Activated CD4-positive, alpha-beta T cell treated with anti-CD3 and anti-CD28 coated beads for 24 hours (primary cell): ENCODE measurements at places on chromosomes 5 and 9.

DNA sequence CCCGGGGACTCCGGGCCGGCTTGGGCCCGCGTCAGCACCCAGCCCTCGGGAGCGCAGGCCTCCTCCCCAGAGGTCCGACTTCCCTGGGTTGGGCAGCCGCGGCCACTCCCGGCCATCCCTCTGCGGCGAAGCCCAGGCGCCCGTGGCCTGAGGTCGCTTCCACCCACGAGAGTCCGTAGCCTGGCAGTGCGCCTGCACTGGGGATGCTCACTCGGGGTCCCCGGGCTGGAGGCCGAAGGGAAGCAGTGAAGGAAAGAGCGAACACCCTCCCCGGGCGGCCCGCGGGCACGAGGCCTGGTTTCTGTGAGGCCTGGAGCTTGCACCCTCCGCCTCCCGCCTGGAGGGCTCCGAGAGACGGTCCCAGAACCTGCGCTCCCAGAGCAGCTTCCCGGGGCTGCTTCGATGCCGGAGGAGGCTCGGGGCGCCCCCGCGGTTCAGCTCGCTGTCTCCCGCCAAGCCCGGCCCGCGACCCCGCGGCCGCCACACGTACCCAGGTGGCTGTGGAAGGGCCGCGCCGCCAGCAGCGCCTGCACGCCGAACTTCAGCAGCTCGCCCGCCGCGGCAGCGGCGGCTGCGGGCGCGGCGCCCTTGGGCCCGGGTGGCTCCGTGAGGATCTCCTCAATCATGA lies 607 bp downstream of the BARX1 start:
- DNase-seq = no peak

DNA sequence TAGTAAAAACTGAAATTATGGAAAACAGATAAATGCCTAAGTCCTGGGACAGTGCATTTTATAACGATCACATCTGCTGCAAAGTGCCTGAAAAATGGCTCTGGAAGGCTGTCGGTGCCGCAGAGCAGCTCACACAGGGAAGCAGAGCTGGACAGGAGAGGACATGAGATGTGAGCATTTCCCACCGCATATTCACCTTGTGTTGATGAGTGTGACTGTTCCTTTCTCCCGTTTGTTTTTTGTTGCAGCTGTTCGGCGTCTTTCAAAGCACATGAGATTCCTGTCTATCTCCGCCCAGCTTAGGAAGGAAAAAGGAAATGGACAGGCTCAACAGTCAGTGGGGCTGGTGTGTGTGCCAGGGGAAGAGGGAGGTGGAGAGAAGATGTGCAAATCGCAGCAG lies 164.9 kb upstream of the SEMA6A start:
- no peak for DNase-seq

GRCh38 chr9:90100014-90100413 lies 495.2 kb downstream of the GADD45G start:
- no peak for DNase-seq

DNA sequence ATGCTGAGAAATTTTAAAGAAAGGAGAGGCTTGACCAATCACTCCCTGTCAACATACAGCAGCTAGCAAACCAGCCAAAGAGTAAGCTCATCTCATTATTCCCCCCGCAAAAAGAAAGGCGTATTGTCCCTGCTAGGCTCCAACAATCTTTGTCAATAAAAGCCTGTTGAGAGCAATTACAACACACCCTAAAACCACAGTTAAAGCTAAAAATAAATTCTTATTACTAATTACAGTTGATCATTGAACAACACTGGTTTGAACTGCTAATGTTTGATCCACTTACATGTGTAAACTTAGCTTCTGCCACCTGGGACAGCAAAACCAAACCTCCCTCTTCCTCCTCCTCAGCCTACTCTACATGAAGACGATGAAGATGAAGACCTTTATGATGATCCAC lies 151.2 kb downstream of the TSSK1B start:
- no peak for DNase-seq

DNA sequence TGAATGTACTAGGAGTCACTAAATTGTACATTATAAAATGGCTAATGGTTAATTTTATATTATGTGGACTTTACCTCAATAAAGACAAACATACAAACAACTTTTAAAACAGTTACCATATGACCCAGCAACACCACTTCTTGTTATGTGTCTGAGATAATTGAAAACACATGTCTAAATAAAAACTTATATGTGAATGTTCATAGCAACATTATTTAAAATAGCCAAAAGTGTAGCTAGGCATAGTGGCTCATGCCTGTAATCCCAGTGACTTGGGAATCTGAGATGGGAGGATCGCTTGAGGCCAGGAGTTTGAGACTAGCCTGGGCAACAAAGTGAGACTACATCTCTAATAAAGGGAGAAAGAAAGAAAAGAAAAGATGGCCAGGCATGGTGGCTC lies 22.9 kb downstream of the SLC35A4 start:
- no peak for DNase-seq

GRCh38 chr5:56522960-56523359 lies 289.8 kb upstream of the ANKRD55 start:
- no peak for DNase-seq

DNA sequence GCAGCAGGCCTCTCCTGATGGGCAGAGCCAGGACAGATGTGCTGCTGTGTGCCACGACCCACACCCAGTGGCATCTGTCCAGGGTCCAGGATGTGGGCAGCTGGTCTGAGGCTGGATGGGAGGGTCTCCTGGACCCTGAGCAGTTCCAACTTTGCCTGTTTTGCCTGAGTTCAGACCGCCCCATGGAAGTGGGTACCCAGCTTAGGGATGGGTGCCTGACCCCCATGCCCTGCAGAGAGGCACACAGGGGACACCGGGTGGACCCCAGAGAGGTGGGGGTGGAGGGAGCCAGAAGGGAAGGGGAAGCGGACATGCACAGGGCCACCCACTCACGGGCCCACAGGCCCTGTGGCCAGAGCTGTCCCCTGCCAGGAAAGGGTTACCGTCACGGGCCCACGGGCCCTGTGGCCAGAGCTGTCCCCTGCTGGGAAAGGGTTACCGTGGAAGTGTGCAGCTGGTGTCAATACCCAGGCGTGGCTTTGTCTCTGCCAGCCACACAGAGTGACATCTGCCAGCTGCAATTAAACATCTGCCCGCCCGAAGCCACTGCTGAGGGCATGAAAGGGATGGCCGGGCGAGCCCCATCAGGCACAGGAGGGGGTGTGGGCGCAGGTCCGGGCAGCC lies 50.0 kb downstream of the NACC2 start:
- DNase-seq = no peak

- DNase-seq = no peak
These were observed 928 bp downstream of the HACD4 start for GRCh38 chr9:21030389-21031035.

GRCh38 chr9:92669527-92669889 lies 423 bp downstream of the IPPK start:
- no peak for DNase-seq

DNA sequence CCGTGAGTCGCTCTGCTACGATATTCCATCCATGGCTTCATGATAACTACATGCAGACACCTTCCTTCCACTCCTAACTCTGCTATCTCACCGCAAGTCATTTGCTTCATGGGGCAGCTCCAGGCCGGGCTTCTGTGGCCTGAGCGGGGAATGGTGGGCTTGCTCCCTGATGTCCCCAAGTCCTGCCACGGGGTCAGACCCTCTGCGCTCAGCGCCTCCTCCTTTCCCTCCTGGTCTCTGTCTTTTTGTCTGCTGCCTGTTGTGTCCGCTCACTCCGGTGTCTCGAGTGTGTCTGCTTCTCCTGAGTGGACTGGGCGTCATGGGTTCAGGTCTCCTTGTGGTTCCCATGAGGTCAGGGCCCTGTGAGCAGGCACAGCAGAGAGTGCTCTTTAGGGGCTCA lies 139.6 kb downstream of the CACNA1B start:
- no peak for DNase-seq

DNA sequence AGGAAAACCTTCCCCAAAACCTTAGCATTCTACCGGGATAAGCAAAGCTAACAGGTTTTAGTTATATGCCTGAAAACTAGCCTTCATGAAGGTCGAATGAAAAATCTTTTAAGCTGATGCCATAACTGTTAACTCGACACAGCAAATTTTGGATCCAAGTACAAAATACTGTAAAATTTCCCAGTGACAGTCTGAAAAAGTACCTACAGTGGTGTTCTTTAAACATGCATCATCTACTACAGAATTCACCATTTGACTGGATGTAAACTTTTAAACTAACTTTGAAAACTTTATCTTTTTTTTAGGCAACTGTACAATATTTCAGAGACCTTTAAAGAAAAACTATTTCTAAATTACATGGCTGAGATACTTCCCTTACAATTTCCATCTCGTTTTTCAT lies 791 bp downstream of the RAPGEF6 start:
- DNase-seq = no peak

DNA sequence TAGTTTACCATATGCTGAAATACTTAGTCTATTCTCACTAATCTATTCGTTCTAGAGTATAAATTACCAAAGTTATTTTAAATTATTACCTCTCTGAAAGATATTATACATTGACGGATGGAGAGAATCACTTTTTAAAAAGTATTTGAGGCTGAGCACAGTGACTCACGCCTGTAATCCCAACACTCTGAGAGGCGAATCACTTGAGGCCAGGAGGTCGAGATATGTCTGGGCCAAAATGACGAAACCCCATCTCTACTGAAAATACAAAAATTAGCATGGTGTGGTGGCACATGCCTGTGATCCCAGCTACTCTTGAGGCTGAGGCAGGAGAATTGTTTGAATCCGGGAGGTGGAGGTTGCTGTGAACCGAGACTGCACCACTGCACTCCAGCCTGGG lies 64.0 kb upstream of the SPATA31C2 start:
- no peak for DNase-seq

DNA sequence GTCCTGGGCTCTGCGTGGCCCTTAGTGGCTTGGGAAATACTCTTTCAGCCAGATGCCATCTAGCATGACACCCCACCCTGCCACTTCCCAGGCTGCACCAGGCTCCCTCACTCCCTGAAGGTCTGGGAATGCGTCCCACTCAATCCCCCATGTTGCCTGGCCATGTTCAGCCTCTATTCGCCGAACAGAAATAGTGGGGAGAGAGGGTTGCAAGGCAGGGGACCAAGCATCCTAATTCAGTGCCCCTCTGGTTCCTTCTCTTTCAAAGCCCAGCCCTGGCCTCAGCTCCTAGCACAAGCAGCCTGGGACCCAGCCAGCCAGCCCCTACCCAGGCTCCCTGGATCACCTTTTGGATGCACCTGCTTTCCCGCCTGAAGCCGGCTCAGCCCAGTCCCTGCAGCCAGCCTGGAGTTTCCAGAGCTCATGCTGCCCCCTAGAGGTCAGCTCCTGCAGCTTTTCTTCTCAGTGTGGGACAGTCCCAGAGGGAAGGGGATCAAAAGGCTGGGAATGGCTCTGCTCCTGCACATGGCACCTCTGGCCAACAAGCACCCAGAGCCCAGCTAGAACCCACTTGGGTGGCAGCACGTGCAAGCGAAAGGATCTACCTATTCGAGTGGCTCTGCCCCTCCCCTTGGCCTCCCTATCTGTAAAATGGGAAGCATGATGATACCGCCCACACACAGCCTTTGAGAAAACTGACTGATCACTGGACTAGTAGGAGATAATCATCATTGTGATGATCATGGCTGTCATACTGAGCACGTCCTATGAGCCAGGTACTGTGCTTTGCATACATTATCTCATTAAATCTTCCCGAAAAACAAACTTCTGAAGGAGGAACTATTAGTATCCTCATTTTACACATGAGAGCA lies 48.7 kb upstream of the C5orf58 start:
- DNase-seq = no peak

GRCh38 chr5:74865256-74865803 lies 857 bp downstream of the FAM169A start:
- no peak for DNase-seq

DNA sequence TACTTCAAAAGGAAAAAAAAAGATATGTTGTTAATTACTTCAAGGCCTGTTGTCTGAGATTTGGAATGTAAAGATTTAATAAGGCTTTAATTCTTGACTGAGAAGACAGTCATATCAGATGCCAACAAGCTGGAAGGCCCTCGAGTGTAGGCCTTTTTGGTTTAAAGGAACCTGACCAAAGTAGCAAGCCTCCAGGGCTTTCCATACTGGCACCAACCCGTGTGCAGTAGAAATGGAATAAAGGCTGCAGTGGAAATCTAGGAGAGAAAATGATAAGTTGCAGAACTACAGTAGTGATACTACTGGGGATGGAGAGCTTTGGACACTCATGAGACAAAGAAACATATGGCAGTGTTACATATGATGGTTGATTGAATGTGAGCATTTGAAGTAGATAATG lies 358.0 kb downstream of the TAF11L14 start:
- no peak for DNase-seq

GRCh38 chr9:121301881-121302286 lies 33.9 kb downstream of the GSN start:
- DNase-seq = no peak

DNA sequence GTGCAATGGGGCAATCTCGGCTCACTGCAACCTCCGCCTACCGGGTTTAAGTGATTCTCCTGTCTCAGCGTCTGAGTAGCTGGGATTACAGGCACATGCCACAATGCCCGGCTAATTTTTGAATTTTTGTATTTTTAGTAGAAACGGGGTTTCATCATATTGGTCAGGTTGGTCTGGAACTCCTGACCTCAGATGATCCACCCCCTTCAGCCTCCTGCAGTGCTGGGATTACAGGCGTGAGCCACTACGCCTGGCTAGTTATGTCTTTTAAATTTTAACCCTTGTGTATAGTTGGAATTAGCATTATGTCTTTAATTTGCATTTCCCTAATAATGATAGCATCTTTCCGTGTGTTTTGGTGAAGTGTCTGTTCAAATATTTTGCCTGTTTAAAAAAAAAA lies 11.5 kb downstream of the GPBP1 start:
- no peak for DNase-seq

DNA sequence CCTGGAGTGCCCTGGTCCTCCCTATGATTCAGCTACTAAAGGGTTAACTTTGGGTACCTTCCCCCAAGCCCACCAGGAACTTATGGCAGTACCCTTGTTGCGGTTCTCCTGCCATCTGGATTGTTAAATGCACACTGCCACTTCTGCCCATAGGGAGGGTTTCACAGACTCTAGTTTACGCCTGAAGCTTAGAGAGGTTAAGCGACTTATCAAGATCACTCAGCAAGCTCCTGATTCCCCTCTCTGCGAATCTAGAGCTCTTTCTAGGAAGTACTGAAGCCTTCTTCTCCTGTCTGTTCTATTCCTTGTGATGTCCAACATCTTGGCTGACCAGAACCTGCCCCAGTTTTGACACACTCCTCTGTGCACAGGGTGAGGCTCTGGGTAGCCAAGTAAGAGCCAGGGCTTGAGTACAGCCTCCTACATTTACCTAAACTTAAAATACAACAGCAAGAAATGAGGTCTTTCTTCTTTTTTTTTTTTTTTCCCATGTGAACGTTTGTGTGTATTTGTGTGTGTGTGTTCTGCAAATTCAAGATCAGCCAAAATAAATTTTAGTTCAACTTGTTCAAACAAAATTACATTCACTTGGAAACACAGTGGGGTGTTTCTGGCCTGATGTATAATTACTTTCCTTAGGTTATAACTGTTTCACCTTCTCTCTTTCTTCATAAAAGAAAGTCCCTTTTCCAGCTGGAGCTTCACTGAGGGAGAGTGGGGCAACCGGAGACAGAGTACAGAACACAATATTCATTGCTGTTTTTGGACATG lies 28.7 kb upstream of the KLF4 start:
- no peak for DNase-seq

GRCh38 chr9:20984506-20984905 lies 46.9 kb downstream of the HACD4 start:
- DNase-seq = no peak
